ENCODE measurements at places on chromosomes 2 and 18. TPM values are rescaled to one million over a fixed set of nuclear protein-coding genes. Genes with fewer than 3 reads are reported as not detected.

The AQP12A gene
- polyA plus RNA-seq, result not detected

The PLCL1 gene
- polyA plus RNA-seq, result 13.6 TPM

DNA sequence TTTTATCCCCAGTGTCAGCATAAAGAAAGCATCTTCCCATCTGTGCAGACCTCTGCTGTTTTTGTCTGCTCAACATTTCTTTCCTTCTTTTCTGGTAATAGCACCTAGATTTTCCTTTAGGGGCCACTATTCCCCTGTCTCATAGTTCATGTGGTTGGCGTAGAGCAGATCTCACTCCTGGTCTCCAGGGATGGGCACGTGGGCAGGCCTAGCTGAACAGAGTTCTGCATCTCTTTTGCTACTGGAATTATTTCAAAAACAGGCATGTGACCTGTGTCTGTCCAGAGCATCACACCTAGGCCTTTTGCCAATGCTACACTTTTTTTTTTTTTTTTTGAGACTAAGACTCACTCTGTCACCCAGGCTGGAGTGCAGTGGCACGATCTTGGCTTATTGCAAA is 17.7 kb upstream of the ICOS start:
- no peak for DNase-seq

- DNase-seq, result peak; percentile 89
These were observed 2.7 kb upstream of the PID1 start for GRCh38 chr2:229273723-229274338.

DNA sequence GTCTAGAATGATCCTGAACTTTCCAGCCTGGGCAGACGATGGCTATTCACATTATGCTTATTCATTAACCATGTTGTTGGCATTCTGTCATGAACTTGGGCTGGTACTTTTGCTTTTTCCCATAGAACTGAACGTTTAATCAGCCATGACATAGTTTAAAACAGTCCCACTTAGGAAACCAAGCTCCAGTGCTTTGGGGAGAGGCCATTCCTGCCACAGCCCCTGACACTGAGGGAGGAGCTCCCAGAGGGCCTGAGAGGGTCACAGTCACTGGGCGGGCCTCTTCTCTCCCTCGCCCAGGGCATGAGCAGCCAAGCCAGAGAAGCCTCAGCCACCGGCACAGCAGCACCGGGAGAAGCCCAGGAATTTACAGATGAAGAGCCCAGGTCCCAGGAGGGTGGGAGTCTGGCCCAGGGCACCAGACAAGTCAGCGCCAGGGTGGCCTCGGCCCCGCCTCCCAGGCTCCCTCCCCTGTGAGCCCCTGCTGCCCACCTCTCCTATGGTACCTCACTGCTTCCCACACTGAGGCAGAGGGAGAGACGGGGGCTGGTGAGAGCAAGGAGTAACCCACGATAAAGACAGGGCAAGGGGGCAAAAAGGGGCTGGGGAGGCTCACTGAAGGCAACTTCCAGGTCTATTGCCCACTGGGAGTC is 33.6 kb downstream of the MAL start:
- DNase-seq, result peak; percentile 82

DNA sequence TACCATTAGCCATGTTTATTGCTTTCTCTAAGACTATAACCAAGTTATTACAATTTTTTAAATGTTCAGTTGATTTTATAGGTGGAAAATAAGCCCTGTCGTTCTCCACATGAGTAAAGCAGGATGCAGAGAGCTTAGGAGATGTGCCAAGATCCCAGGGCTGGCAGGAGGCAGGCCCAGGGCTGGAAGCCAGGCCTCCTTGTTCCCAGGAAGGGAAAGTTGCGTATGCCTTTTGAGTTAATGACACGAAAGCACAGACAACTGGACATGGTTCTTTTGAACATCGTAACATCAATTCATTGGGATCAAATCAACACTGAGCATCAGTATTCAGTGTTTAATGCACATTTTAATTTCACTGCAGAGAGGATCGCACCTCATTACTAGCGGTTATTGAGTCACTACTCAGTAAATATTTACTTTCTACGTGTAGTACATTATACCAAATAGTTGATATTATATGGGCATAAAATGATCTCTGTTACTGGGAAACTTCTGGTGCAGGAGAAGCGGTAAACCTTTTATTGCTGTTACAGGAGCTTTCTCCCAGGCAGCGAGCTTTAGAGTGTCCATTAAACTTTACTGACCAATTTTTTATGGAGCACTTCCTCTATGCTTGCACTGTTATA is 60.0 kb downstream of the RNF144A start:
- DNase-seq, result no peak

DNA sequence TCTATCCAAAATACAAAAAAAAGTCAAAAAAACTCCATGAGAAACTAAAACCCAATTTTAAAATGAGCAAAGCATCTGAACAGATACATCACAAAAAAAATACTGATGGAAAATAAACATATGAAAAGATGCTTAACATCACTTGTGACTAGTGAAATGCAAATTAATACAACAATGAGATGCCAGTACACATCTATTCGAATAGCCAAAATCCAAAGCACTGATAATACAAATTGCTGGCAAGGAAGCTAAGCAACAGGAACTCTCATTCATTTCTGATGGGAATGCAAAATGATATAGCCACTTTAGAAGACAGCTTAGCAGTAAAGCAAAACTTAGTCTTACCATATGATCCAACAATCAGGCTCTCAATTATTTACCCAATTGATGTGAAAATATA is 190.2 kb upstream of the FN1 start:
- DNase-seq, result no peak

GRCh38 chr2:213252206-213252605 is 32.1 kb upstream of the SPAG16 start:
- DNase-seq, result no peak

DNA sequence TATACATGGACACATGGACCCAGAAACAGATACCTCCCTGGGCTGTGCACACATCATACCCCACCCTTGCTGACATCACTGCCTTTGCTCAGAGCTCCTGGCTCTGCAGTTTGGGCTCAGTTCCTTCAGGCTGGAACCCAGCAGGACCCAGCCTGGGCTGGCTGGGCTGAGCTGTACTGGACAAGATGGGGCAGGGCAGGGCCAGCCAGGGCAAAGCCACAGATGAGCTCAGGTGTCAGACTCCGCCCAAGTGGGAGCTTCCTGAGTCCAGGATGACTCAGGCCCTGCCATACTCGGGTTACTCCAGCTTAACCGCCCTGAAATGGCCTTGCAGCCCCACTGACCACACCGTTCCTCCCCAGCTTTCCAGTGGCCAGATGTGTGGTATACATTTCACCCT is 284.9 kb downstream of the OSR1 start:
- peak; percentile 89 for DNase-seq
